GDM1 (cell line): ENCODE measurements at places on chromosomes 5 and 9.
A peak's percentile ranks its signal among the peaks of the same experiment; 100 is the strongest.

DNA sequence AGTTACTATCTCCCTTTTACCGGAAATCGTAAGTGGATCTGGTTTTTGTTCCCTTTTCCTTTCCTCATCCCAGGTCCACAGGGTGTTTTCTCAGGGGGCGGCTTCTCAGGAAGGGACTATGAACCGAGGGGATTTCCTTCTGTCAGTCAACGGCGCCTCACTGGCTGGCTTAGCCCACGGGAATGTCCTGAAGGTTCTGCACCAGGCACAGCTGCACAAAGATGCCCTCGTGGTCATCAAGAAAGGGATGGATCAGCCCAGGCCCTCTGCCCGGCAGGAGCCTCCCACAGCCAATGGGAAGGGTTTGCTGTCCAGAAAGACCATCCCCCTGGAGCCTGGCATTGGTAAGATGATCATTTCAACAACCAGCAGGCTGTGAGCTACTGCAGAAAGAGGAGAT, 75.8 kb downstream of the GOLPH3 start:
- no peak for DNase-seq

DNA sequence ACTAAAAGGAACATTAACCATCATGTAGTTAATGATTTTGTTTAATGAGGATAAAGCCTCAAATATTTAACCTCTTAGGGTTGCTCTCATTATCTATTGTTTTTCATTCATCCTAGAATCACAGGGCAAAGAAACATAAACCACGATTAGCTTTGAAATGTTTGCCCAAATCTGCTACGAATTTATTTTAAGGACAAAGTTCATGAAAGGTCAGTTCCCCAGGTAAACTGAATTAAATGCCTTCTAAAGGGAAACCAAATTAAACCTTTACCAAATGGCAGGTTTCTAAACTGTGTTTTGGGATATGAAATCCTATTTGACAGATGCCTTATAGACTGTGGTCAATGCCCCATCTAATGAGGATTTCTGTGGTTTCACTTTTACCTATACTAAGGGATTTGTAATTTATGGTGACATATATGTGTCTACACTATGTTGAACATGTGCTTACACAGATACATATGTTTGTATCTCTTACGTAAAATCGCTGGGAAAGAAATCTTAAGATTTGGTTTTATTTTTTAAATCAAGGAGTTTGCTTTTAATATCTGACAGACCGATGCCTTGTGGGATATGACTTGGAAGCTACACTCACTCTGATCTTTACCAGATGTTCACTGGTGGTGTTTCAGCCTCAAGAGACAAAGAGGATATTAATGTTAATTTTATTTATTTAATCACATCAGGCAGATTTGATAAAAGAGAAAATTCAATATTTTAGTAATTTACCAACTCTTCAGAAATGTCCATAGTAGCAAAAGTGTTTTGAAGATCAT, 188.4 kb downstream of the GLIS3 start:
- no peak for DNase-seq

DNA sequence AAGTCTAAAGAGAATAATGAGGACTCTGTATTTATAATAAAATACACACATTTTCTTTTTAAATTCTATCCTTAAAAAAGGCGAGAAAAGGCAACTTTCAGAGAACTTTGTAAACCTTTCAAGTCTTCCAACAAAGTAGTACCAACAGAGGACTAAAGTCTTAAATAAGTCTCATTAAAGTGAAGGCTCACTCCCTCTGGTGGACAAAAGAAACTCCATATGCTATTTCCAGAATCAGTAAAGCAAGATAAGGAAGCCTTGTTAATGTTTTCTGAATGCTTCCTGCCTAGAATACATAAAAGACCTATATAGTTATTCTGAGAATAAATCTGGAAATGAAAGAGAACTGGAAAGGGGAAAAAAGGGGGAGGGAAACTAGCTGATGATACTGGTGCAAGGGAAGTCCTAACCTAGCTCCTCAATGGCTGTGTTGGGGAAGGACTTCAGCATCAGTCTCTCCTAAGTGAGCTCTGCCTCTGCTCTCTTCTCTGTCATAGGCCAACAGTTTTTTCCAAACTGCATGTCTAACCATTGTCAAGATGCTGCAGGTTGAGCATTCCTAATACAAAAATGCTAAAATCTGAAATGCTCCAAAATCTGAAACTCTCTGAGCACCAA, 7.2 kb downstream of the HMGCS1 start:
- peak; percentile 38 for DNase-seq

DNA sequence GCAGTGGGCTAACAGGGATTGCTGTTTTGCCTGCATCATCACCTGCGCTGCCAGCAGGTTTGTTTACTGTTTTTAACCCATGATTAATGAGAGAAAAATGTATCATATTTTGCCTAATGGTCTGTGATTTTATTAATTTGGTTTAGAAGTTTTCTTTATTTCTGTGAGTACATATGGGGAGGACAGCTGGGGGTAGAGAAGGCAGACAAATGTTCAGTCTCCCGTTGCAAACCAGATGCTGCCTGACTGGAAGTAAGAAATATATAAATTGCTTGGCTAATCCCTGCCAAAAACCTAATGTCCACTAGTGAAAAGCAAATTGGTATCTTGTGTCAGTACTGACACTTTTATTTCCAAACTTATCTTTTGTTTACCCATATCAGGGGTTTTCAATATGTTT, 1766.1 kb upstream of the C9orf72 start:
- DNase-seq = no peak

DNA sequence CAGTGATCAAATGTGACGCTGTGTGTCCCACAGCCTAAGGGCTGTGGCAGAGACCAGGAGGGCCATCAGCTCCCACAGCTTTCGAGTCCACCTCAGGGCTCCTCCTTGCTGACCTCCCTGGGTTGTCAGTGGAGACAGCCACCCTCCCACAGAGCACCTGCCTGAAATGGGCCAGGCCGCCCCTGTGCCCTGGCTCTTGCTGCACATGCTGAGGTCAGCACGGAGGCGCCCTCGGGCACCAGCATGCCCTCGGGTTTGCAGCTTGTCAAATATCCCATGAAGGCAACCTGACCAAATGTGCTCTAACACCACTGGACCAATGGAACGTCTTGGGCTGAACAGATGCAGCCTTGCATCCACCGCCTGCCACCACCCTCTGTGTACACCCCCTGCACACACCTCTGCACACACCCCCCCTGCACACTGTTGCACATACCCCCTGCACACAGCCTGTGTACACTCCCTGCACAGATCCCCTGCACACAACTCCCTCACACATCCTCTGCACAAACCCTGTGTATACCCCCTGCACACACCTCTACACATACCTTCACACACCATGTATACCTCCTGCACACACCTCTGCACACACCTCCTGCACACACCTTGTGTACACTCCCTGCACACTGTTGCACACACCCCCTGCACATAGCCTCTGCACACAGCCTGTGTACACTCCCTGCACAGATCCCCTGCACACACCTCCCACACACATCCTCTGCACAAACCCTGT, 2.0 kb upstream of the CEP72 start:
- no peak for DNase-seq

GRCh38 chr9:137970098-137970497, 92.5 kb downstream of the CACNA1B start:
- no peak for DNase-seq

GRCh38 chr9:92963831-92964606, 16.7 kb downstream of the FGD3 start:
- peak; percentile 68 for DNase-seq

DNA sequence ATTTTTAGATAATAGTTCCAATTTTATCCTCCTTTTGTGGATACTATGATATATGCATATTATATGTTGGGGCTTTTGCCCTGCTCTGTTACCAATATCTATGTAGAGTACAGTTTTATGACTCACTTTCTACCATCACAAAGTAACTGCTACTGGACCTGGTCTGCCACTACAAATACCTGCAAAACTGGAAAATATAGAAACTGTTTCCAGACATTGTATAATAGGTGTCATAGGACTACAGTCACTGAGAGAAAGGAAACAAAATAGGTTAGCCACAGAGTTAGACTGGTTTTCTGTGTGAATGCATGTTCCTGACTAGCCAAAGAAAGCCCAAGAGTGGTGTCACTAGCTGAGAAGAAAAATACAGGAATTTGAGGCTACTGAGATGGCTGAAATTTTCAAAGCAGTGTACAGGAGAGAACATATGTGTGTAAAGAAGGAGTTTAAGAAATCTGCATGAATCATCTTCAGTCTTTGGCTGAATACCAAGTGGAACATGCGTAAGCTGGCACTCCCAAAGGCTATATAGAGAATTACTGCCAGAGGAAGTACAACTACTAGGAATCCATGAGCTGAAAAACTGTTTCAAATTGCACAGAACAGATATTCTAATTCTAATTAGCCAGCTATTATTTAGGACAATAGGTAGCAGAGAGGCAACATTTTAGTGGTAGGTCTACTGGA, 29.0 kb upstream of the FAM174A start:
- no peak for DNase-seq

DNA sequence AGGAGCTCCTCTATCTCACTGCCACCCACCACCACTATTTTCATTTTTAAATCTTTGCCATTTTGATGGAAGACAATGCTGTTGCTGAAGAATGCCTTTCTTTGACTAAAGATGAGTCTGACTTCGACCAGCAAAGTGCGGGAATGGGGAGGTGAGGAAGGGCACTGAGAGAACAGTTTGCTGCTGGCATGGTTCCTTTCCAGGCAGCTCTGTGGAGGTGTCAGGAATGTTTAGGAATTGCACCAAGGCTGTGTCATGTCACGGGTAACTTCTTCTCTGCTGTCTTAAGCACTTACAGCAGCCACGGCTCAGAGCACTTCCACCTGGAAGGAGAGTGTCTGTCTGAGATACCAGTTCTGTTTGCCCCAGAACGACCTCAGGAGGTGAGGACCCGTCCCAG, 41.4 kb upstream of the SHB start:
- no peak for DNase-seq

GRCh38 chr5:118551031-118551430, 437.3 kb downstream of the DTWD2 start:
- DNase-seq = no peak

DNA sequence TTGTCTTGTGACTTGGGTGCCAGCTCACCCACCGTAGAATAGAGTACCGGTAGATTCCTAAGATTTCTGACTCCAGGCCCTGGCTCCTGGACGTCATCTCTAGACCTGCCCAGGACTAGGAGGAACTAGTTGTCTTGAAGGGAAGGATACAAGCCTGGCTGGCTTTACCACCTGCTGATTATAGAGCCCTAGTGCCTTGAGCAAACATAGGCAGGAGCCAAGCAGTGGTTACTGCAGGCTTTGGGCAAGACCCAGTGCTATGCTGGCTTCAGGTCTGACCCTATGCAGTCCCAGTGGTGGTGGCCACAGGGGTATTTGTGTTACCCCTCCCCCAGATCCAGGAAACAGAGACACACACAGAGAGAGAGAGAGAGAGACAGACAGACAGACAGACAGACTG, 606.2 kb downstream of the PDE4D start:
- DNase-seq = no peak

- DNase-seq = no peak
Observed at GRCh38 chr9:112747094-112747493, 3.5 kb upstream of the SNX30 start.
